ENCODE measurements at places on chromosomes 1 and 21. TPM values are rescaled to one million over a fixed set of nuclear protein-coding genes. Genes with fewer than 3 reads are reported as not detected.

DNA sequence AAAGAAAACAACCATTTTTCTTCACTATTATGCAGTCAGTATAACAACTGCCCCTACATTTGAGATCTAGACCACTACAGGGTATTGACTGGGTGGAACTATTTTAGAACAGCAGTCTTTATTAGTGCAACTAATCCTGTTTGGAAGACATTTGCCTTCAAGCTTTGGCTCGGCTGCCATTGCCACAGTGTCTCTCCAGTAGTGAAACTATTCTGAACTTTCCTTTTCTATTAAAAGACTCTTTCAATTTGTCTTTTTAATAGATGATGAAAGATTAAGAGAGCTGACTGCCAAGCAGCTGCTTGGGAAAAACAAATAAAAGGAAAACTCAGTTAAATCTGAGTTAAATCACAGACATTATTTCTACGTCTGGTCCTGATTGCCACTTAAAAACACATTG, 49.3 kb downstream of the LPGAT1 start:
- peak; percentile 1 for DNase-seq

- no peak for DNase-seq
Measured at GRCh38 chr1:211092955-211093354, 41.0 kb downstream of the KCNH1 start.

- no peak for DNase-seq
Measured at GRCh38 chr1:152039461-152039860, 2.7 kb upstream of the S100A11 start.

DNA sequence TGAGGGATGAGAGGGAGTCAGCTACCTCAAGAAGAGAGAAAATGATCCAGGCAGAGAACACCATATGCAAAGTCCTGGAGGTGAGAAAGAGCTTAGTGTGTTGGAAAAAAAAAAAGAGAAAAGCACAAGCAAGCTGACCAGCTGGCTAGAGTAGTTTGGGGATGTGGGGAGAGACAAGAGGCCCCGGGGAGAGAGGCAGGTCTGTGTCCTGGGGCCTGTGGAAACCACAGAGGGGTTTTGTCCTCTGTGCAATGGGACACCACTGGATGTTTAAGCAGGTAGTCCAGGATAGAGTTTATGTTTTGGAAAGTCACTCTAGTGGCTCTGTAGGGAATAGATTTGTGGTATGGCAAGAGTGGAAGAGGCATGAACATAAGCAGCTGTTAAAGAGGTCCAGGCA, 14.4 kb upstream of the CHI3L1 start:
- no peak for DNase-seq

DNA sequence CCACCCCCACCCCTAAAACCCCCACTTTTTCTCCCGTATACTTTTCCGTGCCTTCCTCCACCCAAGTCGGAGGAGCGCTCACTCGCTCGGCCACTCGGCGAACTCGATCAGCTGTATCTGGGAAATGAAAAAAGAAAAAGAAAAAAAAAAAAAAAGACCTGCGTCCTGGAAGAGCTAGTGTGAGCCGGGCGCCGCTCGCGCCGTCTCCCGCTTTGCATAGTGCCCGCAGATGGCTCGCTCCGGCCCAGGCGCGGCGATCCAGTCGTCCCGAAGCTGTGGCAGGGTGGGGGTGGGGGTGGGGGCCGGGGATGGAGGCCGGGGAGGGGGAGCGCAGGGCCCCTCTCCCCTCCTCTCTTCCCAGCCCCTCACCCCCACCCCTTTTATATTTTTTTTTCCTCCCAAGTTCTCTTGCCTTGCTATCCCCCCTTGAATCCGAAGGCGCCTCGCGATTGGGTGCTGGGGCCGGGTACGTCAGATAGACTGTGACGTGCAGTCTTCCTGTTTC, 299 bp upstream of the PROX1 start:
- no peak for DNase-seq

DNA sequence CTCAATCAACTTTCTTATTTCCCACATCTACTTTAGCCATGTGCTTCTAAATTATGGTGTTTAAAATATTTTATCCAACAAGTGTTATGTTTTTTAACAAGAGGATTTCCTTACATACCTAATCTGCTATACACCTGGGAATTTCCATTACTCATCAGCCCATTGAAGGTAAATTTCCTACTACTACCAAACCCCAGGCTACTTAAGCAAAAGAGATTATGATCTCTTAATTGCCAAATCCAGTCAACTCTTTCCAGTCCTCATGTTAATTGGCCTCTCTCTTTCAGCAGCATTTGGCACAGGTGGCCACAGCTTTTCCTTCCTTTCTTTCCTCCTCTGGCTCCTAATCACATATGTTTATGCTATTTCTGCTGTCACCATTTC, 5.1 kb upstream of the C1orf162 start:
- DNase-seq = no peak

- no peak for DNase-seq
Measured at GRCh38 chr1:154344977-154345837, 19.9 kb downstream of the ATP8B2 start.

GRCh38 chr1:114833421-114833820, 21.2 kb upstream of the SYCP1 start:
- no peak for DNase-seq

The TOR3A gene
- total RNA-seq = 19.6 TPM

GRCh38 chr1:183995322-183996039, 42.0 kb downstream of the COLGALT2 start:
- no peak for DNase-seq

GRCh38 chr1:163692266-163692665, 370.5 kb downstream of the NUF2 start:
- DNase-seq = no peak

DNA sequence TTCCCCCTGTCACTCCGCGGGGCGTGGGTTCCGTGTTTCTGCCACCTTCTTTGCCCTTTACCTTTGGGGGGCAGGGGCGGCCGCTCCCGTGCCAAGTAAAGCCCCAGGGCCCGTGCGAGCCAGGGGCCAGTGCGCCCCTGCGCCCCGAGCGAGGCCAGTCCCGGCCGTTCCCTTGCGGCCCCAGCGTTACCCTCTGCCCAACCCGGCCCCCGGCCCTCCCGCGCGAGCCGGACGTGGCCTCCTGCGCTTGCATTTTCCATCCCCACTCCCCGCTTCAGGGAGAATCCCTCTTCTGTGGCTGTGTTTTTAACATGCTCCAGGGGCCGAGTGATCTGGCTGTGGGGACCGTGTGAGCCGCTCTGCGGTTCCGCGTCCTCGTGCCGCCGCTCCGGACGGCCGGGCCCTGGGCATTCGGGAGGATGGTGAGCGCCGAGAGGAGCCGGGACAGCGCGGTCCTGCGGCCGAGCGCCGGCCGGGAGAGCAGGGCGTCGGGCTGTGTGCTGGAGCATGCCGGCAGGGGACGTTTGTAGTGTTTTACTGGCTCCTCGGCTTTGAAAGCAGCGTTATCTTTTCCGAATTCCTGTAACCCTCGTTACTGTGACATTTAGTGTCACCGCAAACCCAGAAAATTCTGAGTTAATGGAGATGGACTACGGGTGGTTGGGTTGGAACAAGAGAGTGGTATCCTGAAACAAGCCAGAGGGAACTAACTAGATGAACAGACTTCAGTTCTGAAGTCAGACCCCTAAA, 1.0 kb downstream of the GALNT2 start:
- no peak for DNase-seq

The LRRC3 gene
- 1.7 TPM for total RNA-seq

GRCh38 chr1:227308367-227309336, 9.6 kb downstream of the CDC42BPA start:
- DNase-seq = no peak

The YY1AP1 gene
- total RNA-seq = 141 TPM
